ENCODE measurements at places on chromosomes 4 and X.

- DNase-seq: no peak
Measured at GRCh38 chrX:119401569-119401968, 2.4 kb downstream of the SLC25A43 start.

- DNase-seq: peak; percentile 71
Measured at GRCh38 chr4:173211838-173212237, 43.2 kb downstream of the GALNT7 start.

GRCh38 chr4:7782783-7783182, 156.9 kb downstream of the AFAP1 start:
- no peak for DNase-seq

DNA sequence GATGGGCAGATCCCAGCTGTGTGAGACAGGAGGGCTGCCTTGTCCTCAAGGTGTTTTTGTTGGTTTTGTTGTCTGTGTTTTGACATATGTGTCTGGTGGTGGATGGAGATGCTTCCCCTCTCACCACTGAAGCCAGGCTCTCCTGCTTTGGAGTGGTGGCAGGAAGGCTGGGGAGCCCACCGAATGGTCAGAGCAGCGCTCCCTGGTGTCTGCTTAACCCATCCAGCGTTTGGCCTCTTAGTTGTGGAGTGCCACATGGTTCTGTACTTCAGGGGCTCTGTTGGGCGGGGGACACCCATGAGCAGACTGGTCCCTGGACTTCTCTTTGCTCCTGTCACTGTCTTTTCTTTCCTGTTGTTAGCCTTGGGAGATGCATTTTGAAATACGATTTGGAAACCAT, 51.9 kb downstream of the DLG3 start:
- no peak for DNase-seq

DNA sequence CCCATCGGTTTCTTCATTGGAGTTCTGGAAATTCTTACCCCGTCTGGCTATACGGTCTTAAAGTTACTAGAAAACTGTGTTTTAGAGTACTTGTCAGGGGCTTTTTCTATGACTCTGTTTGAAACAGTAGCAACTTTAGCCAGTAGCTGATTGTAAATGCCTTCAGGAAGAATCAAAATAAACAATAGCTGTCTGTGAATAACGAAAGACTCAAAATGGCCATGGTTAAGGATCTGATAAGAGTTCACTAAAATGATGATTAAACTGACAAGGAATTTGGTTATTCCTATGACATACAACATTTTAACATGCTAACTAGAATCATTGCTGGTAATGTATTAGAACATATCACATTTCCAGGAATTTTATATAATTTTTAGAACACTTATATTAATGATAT, 191.0 kb downstream of the EVC2 start:
- no peak for DNase-seq
